ENCODE measurements at places on chromosomes 2 and 18.

DNA sequence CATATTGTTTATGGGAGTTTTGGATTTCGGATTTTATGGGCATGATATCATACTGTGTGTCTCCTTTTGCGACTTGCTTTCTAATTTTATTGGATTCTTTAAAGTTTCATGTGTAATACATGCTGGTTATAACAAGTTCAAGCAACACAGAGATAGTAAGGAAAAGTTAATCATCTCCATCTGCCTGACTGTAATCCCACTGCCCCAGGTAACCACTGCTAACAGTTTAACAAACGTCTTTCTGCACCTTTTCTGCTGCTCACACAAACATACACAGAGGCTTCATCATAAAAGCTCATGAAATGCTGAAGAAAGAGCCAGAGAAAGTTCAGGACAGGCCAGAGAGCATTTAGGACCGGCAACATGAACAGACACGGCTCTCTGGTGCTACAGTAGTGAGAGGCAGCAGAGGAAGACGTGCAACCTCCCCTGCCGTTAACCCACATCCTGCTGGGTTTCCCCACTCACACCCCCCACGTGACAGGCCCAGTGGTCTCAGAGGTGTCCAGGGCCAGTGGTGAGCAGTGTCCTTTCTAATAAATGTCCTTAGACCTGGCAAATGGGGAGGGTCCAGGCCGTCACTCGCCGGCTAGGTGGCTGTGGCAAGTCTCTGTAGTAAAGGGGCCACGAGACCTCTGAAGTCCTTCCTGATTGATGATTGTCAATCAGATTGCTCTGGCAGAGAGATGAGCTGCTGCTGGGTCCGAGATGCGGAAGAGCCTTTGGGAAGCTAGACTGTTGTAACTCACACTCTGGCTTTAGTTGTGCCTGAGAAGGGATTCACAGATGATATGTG, 43.0 kb upstream of the SLC1A4 start:
- no peak for DNase-seq

DNA sequence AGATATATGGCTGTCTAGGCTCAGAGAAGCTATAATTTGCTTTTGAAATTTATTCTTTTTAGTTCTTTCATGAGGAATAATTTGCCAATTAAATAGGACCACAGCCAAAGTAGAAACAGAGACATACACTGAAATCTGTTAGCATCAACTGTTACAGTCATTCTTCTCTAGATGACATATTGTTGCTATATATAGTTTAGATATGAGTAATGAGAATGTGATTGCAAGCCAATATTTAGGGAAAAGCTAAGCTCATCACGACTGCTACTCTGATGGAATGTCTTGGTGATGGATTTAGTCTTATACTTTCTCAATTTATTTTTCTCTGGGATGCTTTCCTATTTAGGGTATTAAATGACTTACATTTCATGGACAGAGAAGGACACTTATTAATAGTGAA, 259.1 kb downstream of the LNPK start:
- DNase-seq, result no peak

GRCh38 chr2:44826601-44827000, 114.9 kb upstream of the SIX3 start:
- DNase-seq, result no peak

DNA sequence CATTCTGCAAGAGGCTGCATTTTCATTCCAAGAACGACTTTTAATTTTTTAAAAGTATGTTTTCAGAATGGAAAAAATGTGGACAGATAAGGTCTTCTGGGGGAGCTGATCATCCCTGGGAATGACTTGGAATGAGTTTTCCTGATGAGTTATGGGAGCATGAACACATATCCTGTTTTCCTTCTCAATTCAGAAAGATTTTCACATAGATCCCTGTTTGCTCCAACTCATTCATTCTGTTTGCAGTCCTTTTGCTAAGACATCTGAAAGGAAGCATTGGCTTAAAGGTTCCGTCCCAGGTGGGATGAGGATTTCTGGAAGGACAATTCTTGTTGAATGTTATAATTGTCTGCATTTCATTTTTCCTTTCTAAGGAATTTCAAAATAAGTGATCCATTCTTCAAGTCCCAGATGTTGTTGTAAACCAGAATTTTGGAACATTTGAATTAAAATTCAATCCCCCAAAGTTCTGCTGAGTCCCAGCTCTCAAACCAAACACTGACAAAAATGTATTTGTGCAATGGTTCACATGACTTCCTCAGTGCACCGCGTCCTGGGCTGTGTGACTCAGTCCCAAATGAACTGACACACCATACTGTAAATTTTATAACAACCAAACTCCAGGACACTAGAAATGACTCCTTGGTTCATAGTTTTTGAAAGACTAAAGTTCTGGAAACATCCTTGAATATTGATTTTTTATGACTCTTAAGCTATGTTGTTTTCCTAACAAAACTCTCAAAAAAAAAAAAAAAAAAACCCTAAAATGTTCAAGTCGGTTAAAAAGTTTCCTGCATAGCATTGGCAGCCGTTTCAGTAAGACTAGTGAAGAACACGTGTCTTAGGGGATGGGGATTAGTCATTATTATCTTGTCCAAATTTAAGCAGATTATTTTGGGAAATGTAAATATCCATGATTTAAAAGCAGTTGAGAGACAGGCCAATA, 281.8 kb upstream of the TCF4 start:
- no peak for DNase-seq

DNA sequence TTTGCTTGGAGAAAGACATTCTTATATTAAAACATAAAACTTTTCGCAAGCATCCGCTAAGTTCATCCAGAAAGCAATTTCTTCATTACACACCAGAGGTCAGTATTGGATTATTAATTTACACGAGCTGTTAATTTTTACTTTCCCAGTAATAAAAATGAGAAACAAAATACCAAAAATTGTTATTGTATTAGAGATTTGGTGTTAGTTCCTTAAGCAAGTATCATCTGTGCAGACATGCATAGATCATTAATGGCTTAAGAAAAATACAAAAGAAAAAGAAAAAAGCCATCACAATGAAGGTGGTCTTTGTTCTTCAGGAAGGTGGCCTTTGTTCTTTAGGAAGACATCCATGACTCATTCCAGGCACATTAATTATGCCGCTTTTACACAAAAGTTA, 53.6 kb upstream of the HNMT start:
- DNase-seq, result no peak

GRCh38 chr18:79530821-79531220, 135.1 kb downstream of the NFATC1 start:
- DNase-seq, result no peak

DNA sequence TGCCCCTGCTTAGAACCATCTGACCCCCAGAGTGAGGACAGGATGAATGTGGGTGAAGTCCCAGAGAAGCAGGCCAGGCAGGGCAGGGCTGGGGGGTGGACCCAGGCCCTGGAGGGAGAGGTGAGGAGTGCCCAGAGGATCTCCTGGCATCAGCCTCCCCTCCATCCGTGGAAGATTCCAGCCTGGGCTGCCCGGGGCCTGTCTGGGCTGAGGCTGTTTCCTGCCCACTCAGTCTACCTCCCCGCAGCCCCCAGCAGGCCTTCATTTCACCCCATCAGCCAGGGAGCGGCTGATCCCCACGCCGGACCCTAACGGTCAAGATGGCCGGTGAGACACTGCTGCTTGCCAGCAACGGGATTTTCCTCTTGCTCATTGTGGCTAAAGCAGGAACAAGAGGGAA, 35.3 kb upstream of the OTOF start:
- no peak for DNase-seq

- DNase-seq, result no peak
These were observed 530.2 kb downstream of the DCC start for GRCh38 chr18:52869942-52870907.

DNA sequence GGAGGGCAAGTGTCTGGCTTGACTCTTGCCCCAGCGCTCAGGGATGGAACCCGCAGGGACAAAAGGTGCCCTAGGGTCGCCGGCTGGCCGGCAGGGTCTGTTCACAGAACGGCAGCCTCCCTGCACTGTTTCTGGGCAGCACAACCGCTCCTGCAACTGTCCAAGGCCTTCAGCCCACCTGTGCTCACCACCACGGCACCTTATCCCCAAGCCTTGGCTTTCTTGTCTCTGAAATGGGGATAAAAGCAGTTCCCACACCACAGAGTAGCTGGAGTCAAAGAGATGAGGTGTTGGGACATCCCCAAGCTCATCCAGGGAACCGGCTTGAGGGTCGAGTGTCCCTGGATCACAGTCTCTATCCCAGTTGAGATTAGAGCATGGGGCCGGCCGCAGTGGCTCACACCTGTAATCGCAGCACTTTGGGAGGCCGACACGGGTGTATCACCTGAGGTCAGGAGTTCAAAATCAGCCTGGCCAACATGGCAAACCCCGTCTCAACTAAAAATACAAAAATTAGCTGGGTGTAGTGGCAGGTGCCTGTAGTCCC, 4.7 kb downstream of the SNORC start:
- no peak for DNase-seq

GRCh38 chr2:15271941-15272542, 289.1 kb downstream of the NBAS start:
- no peak for DNase-seq

GRCh38 chr18:62877411-62878221, 162.3 kb downstream of the PHLPP1 start:
- DNase-seq, result no peak

GRCh38 chr18:2926528-2926927, 79.7 kb downstream of the EMILIN2 start:
- DNase-seq, result no peak

GRCh38 chr2:44441200-44441599, 79.5 kb downstream of the CAMKMT start:
- DNase-seq, result no peak

GRCh38 chr2:237474931-237475703, 11.9 kb upstream of the MLPH start:
- DNase-seq, result no peak

- no peak for DNase-seq
These were observed 1370.1 kb upstream of the CRIM1 start for GRCh38 chr2:34985474-34985873.

DNA sequence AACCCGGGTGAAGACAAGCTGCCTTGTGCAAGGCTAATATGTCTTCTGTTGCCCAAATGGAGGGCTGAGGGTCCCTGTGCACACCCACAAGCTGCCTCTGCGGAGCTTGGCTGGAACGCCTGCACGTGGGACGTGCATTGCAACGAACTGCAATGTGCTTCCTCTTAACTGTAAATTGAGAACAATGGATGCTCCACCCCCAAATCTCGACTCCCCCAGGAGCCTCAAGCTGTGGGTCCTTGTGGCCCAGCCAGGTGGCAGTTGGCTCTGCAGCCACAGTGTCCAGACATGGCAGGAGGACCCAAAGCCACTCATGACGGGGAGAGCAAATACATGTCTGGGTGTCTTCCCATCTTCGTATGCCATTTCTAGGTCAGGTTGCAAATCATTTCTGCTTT, 90.1 kb downstream of the TWIST2 start:
- no peak for DNase-seq

- DNase-seq, result no peak
These were observed 101.9 kb upstream of the RAB12 start for GRCh38 chr18:8507361-8507760.

GRCh38 chr2:205267323-205267722, 415.0 kb upstream of the NRP2 start:
- DNase-seq, result no peak

Measured in NCI-H2029 treated with DMSO at 0.1 percent for 48 hours (cell line).